Stimulated activated CD8-positive, alpha-beta memory T cell treated with anti-CD3 and anti-CD28 coated beads, Interleukin-15, amount 100 ng/mL, for 24 hours (primary cell): ENCODE measurements at places on chromosomes 2 and 18.

DNA sequence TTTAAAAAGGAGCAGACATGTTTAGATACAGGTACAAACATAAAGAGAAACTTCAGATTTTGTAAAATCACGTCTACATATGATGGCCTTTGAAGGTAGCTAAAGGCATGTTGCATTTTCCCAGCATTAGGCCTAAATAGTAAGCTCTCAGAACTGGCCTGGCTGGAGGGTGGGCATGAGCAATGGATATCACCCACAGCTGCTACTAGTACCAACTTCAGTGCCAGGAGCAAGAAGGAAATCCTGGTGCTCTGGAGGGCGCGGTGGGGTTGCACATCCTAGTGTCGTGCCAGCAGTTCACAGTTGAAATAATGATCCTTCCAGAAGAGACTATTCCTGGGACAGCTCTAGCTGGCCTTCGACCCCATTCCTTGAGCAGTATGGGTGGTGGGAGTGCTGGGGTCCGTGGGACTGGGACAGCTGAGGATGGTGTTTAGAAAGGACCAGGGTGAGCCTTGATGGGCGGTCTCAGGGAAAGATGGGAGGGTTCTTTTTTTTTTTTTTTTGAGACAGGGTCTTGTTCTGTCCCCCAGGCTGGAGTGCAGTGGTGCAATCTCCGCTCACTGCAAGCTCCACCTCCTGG lies 4.9 kb downstream of the DES start:
- DNase-seq, result no peak

DNA sequence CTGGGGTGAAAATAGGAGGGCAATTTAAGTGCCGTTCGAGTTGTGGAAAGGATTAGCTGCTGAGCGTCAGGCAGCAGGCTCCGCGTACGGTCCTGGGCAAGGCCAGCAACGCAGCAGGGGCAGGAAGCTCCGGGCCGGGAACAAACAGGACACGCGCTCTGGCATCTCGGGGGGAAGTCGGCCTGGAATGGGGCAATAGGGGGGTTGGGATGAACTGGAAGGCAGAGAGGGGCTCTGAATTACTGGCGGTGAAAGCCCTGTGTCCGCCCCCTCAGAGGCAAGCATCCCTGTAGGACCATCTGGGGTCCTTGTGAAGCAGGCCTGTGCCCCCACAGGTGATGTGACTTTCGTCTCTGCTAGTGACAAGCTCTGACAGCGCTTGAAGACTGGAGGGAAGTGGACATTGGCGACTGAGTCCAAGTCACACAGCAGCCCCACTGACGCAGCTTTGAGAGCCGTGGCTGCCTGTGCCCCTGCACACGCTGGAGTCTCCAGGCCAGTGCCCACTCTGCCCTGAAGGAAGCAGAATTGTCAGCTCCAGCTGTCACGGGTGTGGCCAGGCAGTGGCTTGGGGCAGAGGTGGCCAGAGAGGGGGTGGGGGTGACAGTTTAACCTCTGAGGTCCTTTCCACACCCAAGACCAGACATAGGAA lies 22.3 kb downstream of the GPR35 start:
- no peak for DNase-seq

- DNase-seq, result no peak
These were observed 31.1 kb downstream of the NDUFAF7 start for GRCh38 chr2:37262522-37262921.

- no peak for DNase-seq
These were observed 108.9 kb downstream of the THSD7B start for GRCh38 chr2:136874258-136874657.

DNA sequence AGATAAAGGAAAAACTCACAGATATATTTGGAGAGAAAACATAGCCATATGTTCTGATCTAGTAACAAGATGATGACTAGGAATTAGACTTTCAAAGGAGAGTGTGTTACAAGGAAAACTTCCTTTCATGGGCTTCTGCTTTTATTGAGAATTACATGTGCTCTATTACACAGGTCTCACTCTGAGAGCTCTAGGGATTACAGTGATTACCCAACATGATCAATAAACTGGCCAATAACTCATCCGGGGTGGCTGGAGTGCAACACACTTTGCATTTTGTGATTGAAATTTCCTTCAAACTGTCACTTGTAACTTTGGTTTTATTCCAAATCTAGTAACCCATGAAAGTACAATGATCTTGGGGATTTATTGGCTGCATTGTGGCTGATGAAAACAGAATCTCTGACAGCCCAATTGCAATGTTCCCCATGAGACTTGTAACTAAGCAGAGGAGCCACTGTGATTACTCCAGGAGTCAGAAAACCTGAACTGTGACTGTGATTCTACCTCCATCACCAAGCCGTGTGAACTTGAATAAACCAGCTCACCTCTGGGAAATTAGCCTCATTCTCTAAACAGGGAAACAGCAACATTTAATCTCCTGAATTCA lies 40.2 kb upstream of the LRRC30 start:
- no peak for DNase-seq

DNA sequence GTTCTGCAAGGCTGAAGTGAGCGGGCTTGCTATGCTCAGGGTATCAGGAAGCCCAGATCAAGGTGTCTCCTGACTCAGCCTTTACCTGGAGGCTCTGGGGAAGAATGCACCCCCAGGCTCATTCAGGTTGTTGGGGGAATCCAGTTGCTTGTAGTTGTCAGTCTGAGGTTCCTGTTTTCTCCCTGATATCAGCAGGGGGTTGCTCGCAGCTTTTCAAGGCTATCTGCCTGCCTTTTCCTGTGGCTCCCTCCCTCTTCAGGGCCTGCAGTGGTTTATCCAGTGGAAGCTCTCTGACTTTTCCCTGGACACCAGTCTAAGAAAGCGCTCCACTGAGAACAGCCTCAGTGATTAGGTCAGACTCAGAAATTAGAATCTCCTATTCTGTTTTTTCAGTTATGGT lies 116.6 kb downstream of the PTPRM start:
- DNase-seq, result no peak

- DNase-seq, result no peak
These were observed 330.9 kb downstream of the DCC start for GRCh38 chr18:52670896-52671295.

DNA sequence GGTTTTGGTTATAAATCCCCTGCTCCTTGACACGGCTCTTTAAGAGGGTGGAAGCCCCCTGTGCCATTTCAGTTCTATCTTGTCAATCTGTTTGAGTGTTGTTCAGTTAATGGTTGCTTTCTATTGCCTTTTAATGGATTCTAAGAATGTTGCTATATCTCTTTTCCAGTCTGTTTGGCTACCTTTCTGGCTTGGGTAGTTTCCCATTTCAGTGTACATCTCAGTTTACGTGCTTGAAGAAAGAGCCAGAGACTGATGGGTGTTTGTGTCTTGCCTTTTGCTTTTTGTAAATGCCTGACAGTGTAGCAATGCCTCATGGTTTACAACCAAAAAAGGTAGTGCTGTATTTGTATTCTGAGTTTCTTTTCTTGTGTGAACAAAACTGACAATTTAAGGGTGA lies 45.3 kb downstream of the SPATS2L start:
- DNase-seq, result no peak

GRCh38 chr2:100197631-100198153 lies 55.3 kb upstream of the AFF3 start:
- no peak for DNase-seq

GRCh38 chr2:207115715-207116364 lies 49.9 kb downstream of the KLF7 start:
- no peak for DNase-seq

GRCh38 chr2:147165697-147166382 lies 679.0 kb upstream of the ACVR2A start:
- DNase-seq, result no peak

DNA sequence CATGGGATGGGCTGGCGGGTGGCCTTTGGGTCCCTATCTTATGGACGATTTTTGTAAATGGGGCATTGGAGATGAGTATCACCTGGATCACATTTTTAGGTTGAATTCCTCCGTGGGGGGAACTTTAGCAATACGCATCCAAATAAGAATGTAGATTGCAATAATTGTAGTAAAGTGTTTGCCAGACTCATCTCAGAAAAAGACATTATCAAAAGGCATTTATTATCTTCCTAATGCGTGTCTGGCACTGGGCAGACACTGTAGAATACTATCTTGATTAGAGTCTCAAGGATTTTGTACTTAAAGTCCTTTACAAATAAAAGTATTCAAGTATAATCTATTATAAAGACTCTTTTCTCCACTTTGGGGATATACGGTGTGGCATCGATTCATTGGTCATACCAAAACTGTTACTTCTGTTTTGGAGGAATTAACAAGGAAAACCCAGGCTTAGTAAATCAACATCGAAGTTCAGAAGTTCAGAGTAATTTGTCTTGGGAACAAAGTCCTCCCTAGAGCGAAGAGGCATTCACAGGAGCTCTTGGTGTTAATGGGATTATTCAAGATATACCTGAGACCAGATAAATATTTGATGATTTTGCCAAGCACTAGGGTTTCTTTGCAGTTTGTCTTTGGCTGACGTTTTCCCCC lies 578 bp upstream of the ACKR3 start:
- DNase-seq, result no peak

GRCh38 chr18:73340135-73340977 lies 472.6 kb upstream of the NETO1 start:
- DNase-seq, result no peak

GRCh38 chr18:59540346-59540745 lies 156.9 kb downstream of the CCBE1 start:
- no peak for DNase-seq

- no peak for DNase-seq
These were observed 475.2 kb upstream of the UBE2E3 start for GRCh38 chr2:180505203-180505602.

DNA sequence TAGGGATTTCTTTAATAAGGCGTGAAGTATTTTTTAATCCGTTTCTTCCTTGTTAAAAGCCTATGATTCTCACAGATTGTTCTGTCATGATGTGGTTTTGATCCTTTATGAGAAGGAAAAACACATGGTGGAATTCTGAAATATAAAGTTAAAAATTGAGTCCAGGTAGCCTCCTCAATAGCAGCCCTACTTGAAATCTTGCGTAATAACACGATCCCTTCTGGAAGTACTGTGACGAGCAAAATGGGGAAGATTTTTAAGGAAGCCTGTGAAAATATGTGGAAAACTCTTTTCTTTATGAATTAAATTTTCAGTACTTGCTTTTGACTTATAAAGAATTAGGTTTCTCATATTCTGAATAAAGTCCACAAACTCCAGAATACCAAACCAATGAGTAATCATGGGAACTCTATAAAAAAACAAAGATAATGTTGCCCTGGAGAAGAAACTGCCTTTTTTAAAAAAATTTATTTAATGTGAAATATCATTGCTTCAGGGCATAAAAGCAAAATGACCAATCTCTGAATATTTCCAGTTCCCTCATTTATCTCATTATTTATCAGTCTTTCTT lies 476.4 kb upstream of the ZEB2 start:
- no peak for DNase-seq

- DNase-seq, result no peak
These were observed 133.7 kb downstream of the COMMD1 start for GRCh38 chr2:62038975-62039771.

DNA sequence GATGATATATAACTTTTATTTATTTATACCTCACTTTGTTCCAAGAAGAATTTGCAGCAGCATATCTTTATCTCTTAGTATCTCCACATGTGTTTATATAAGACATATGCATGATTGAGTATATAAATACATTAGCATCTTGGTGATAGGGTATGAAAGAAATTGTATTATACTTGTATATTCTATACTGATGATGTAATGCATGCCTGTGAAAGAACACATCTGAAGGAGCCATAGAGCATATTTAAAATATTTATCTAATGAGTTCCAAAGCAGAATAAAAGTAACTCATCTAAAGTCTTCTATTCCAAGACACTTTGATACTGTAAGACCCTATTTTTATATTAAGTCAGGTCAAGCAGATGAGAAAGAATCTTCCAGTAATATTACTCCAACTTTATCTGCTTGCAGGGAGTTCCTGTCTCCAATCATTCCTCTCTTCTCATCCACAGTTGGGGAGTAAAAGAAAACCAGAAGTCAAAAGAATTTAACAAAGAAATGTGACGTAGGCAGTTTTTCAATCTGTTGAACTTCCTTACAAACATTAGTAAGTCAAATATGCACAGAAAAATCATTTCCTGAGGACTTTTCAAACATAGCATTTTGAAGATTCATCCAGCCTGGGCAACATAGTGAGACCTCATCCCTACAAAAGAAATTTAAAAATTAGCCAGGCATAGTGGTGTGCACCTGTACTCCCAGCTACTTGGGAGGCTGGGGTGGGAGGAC lies 76.7 kb downstream of the DTNB start:
- DNase-seq, result no peak

- no peak for DNase-seq
These were observed 238.1 kb downstream of the LPIN1 start for GRCh38 chr2:11984316-11985158.

GRCh38 chr2:25491966-25492532 lies 150.3 kb upstream of the DNMT3A start:
- no peak for DNase-seq

- no peak for DNase-seq
These were observed 314.7 kb upstream of the LYPD1 start for GRCh38 chr2:132984731-132985130.

- DNase-seq, result no peak
These were observed 36.7 kb downstream of the UXS1 start for GRCh38 chr2:106157416-106157815.

GRCh38 chr2:65165558-65165957 lies 35.7 kb upstream of the RAB1A start:
- no peak for DNase-seq

DNA sequence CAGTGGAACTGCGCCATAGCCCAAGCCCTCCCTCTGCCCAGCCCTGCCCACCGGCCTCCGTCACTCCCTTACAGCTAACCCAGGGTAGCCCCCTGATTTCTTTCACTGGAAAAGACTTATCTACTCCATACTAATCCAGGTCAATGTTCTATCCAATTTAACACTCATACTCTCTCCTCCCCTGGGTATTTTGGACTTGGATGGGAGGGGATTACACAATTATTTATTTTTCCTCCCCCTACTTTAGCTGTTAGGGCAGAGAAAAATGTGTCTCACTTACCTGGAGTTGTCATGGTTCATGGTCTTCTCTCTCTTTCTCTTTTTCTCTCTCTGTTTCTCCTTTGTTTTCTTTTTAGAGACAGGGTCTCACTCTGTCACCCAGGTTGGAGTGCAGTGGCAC lies 100.6 kb upstream of the ST8SIA3 start:
- DNase-seq, result no peak

DNA sequence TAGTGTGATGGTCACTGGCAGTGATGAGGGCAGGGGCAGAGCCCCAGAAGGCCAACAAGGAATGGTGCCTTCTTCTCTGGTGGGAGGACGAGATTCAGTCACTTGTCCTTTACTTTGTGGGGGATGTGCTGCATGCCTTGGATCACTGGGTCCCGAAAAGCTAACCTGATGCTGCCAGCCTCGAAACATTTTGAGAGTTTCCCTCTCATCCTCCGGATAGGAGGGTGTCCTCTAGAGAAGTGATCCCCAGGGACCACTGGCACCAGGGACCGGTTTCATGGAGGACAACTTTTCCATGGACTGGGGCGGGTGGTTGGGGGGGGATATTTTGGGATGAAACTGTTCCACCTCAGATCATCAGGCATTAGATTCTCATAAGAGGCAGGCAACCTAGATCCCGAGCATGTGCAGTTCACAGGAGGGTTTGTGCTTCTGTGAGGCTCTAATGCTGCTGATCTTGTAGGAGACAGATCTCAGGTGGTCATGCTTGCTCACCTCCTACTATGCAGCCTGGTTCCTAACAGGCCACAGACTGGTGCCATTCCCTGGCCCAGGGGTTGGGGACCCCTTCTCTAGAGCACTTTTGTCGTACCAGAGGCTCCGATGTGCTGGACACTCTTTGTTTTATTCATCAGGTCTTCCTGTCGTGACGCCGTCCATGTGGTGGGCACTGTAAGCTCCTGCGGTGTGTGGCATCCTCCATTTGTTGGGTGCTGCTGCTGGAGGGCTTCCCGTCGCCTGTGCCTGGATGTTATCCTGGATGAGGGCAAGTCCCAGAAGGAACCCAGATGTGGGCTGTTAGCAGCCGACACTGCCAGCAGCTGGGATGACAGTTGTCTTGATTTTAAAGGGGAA lies 68.5 kb upstream of the HDAC4 start:
- DNase-seq, result no peak
